NB4 (cell line): ENCODE measurements at places on chromosomes 1 and 21.

- DNase-seq: no peak
These were observed 654.2 kb upstream of the PKN2 start for GRCh38 chr1:88029899-88030298.

- no peak for DNase-seq
These were observed 5.4 kb downstream of the MEX3A start for GRCh38 chr1:156076609-156077429.

- no peak for DNase-seq
These were observed 267.8 kb upstream of the RUNX1 start for GRCh38 chr21:35316933-35317332.

- no peak for DNase-seq
These were observed 74.9 kb downstream of the MATN1 start for GRCh38 chr1:30648408-30649000.

GRCh38 chr1:115183158-115183557 lies 93.9 kb upstream of the TSPAN2 start:
- no peak for DNase-seq

DNA sequence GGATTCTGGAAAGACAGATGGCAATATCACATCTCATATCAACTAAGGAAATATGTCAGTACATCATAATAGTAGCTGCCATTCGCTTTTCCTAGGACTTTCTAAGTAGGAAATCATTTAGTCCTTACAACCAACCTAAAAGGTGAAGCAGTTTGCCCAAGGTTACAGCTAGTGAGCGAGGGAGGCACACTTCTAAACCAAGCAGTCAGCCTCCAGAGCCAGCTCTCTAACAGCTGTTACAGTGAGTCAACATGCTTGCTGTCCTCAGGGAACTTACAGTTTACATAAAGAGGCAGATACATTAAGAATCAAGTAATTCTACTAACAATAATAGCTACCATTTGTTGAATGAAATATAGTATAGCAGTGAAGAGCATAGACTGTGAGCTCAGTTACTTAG lies 57.1 kb downstream of the GIPC2 start:
- no peak for DNase-seq

DNA sequence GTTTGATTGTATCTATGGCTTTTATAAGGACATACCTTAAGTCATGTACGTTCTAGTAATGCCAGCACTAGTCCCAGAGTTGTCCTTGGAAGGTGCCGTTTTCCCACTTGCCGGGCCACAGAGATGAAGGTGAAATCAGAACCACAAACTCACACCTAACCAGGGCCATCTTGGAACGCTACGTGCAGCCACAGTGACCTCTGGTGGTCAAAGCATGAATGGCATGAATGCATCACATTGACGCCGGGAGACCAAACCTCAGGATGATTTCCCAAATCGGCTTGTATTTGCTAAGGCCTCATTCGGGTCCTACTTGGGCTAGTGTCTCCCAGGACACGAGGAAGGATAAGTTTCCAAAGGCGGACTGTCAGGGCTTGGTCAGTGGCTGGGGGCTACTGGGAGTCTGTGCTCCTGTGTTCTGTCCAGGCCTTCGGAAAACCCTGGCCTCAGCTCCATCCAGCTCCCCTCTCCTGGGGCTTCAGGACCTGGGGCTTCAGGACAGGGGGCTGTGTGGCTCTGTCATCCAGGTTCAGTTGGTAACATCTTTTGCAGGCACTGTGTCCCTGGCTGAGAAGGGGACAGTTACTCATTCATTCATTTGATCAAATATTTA lies 260.5 kb downstream of the PRDM2 start:
- peak; percentile 55 for DNase-seq

DNA sequence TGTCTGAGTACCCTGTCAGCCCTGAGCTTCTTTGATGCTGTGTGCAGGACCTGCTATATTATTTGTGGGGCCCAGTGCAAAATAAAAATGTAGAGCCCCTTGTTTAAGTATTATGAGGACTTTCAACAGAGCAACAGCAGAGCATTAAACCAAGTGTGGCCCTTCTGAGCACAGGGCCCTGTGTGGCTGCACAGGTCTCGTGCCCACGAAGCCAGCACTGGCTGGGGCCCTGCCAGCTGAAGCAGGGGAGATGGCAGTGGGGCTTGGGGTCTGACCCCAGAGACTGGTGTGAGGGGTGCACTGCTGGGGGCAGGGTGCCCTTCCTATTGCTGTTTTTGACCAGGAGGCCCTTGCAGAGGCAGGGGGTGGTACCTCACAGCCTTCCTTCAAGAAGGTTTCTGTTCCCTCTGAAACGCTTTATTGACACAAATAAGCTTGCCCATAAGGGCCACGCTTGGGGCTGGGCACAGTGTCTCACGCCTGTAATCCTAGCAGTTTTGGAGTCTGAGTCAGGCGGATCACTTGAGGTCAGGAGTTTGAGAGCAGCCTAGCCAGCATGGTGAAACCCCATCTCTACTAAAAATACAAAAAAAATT lies 2.2 kb upstream of the SEMA4A start:
- no peak for DNase-seq

DNA sequence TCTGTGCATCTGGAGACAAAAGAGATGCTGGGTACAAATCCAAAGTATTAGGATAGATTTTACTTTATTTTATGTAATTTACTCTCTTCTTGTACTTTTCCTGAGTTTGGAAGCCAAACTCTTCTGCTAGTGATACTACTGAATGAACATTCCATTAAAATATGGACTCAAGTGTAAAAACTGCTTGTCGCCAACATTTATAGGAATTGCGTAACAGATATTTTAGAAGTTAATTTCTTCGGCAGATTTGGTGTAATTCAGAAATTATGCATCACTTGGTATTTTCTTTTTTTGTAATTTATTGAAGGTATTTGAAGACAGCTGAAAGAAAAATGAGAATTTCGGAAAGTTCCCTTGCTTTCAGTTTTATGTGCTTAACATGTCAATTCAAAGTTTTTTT lies 137.0 kb downstream of the RABGAP1L start:
- DNase-seq: no peak

GRCh38 chr1:6294080-6294889 lies 33.4 kb upstream of the GPR153 start:
- DNase-seq: no peak

GRCh38 chr1:202349206-202349928 lies 868 bp downstream of the PPP1R12B start:
- peak; percentile 45 for DNase-seq

GRCh38 chr1:82465024-82465423 lies 664.3 kb downstream of the ADGRL2 start:
- DNase-seq: no peak

DNA sequence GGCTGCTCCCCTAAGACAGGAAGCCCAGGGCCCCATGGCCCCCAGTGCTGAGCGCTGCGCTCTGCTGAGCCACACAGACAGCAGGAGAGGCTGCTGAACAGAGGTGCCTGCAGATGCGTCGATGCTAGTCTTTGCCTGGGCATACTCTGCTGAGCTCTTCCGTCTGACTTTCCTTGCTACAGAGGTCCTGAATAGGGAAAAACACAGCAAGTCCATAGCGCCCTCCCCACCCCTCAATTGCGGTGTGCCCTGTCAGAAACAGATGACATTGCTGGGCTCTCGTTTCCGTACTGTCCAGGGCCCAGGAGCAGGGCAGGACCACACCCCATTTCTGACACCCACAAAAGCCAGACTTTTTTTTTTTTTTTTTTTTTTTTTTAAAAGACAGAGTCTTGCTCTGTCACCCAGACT lies 252.5 kb downstream of the SDCCAG8 start:
- DNase-seq: peak; percentile 22

DNA sequence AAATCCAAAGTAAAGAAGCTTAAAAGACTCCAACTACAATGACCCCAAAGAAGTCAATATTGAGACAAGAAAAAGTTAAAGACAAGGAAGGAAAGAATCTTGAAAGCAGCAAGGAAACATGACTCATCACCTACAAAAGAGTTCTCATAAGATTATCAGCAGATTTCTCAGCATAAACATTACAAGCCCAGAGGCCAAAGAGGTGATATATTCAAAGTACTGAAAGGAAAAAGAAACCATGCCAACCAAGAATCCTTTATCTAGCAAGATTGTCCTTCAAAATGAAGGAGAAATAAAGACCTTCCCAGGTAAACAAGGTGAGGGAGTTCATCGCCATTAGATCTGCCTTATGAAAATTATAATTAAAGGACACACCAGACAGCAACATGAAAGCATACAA lies 49.8 kb downstream of the CSMD2 start:
- DNase-seq: no peak

GRCh38 chr1:118102445-118102844 lies 82.6 kb downstream of the SPAG17 start:
- DNase-seq: no peak

DNA sequence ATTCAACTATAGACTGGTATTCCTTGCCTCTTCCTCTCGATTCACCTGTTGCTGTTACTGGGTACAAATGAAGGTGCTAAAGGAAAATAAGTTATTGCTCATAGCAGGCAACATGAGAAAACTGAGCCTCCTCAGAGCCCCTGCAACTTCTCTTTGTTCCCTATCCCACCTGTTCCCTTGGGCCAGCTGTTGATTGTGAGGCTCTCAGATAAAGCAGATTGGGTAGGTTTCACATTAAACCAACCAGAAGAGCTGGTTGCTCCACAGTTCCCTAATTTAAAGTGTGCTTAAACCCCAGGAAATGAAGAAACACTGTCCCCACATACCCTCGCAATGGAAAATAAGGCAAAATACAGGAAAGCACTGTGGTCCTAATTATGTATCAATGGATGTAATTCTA lies 4.8 kb downstream of the DEDD start:
- peak; percentile 68 for DNase-seq

DNA sequence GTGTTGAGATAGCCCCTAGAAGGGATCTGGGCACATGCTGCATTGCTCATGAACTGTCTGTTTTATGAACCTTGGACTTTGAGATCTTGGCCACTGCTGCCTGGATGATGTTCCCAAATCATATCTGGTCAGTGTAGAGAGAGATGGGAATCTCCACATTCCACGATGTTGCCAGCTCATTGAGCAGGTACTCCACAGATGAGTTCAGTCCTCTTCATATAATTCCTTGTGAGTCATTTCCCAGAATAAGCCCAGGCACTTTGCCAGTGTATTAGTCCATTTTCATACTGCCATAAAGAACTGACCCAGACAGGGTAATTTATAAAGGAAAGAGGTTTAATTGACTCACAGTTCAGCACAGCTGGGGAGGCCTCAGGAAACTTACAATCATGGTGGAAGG lies 254.0 kb upstream of the RUNX1 start:
- no peak for DNase-seq

DNA sequence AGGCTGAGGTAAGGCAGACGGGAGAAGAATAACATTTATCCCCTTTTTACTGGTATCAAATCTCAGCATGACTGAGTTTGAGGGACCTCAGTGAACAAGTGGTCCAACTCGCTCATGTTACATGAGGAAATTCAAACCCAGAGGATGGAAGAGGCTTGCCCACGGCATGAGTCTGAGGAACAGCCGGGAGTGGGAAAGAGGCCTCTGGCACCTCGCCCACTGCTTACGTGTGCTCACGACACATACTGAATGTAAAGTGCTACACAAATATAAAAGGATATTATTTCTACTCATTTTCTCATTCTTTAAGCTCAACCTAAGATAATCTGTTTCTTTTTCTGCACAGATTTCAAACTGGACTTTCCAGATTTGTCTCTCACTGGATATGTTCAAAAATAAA lies 14.7 kb downstream of the BEND5 start:
- DNase-seq: no peak

DNA sequence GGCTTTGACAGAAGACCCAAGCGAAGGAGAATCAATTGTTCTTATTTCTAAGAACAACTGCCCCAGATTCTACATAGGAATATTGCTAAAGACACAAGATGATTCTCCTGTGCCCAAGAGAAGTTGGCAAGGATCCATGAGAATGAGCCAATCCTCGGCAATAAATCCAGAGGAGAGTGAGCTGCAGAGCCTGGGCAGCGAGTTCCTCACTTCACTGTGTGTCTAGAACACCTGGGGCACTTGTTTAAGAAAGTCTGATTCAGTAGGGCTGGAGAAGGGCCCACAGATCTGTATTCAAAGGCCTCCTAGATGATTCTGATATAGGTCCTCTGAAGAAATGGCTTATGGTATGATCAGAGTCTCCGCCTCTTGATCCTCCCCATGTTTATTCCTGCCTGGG lies 31.8 kb downstream of the GADD45A start:
- no peak for DNase-seq

DNA sequence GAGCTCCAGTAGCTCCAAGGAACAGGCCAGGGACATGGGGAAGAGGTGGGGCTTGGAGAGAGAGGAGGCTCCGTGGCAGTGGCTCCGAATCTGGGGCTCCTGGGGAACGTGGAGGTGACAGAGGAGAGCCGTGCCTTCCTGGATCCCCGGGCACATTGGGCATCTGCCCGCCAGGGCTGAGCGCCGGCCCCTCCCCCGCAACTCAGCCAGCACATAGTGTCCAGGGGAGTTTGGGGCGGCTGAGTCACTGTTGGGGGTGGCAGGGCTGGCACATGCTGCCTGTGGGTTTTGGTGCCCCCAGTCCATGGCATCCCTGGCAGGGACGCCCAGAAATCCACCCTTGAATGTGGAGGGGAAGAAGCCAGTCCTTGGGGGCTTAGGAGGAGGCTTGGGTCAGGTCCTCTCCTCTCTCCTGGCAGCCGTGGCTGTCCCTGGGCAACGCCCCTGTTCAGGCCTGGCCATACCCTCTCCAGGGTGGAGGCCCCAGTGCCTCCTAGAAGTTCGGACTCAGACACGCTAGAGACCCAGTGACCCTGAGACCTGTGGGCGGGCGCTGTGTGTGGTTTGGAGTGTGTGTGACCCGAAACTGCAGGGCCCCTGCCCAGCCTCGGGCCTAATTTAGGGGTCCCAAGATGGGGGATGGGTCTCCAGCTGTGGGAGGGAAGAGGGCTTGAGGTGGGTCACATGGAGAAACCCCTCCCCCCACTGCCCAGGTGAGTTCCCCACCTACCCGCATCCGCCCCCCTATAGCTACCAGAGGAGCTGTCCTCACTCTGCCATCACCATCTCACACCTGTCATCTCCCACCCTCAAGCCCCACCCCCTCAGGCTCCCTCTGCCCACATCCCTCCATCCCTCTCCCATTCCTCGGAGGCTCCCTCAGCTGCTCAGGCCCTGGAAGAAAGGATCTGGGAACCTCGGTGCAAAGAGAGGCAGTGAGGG lies 1.6 kb downstream of the HSPB7 start:
- DNase-seq: no peak

GRCh38 chr1:87359586-87359985 lies 30.9 kb downstream of the LMO4 start:
- DNase-seq: no peak

- DNase-seq: no peak
These were observed 34.2 kb downstream of the OR6Y1 start for GRCh38 chr1:158520021-158520420.

- peak; percentile 92 for DNase-seq
These were observed 577 bp downstream of the IKBKE start for GRCh38 chr1:206470692-206471414.

DNA sequence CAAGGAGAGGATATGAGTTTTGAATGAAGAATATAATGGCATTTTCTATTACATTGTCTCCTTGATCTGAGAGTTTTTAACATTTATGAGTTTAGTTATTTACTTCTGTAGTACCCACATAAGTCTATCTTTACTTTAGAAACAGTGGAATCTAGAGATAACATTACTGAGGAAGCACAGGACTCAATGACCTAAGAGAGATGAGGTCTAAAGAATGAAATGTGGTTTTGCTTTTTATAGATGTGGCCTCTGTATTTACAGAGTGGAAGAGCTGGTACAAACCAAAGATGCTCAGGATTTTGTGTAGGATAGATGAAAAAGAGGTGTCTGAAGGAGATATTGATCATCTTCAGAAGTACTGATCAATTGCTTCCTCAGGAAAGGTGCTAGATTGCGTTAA lies 177.3 kb downstream of the KCTD3 start:
- DNase-seq: no peak
